ENCODE measurements at places on chromosomes 7 and 10. TPM values are rescaled to one million over a fixed set of nuclear protein-coding genes. Genes with fewer than 3 reads are reported as not detected.

VPS37D gene
- 0.18 TPM for total RNA-seq

ARHGEF35 gene
- 5.3 TPM for total RNA-seq

CNTNAP2 gene
- not detected for total RNA-seq

DKK1 gene
- total RNA-seq: not detected

TLX1 gene
- not detected for total RNA-seq

SCIN gene
- total RNA-seq: 0.35 TPM

LIMK1 gene
- 23.1 TPM for total RNA-seq

All from CD8-positive, alpha-beta memory T cell (primary cell).